NT2/D1 (cell line): ENCODE measurements at places on chromosomes 2 and 18.

- no peak for DNase-seq
Measured at GRCh38 chr2:112474844-112475486, 7.0 kb upstream of the TTL start.

GRCh38 chr2:222420508-222420907 lies 3.8 kb upstream of the SGPP2 start:
- DNase-seq, result no peak

DNA sequence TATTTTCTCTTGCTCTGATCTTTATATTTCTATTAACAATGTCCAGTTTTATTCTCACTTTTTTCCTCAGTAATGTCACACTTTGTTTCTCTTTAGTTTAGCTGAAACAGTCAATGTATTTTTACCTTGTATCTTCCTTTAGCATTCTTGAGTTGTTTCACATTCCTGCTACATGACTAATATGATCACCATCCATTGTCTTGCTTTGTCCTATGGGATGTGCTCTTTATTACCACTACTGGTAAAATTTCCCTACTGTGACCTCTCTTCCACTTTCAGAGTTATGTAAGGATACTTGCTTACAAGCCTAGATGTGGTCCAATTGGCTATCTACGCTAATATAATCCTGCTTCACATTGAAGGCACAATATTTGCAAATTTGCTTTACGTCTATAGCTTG lies 457.9 kb downstream of the PIK3C3 start:
- DNase-seq, result no peak

GRCh38 chr2:61811821-61812220 lies 42.0 kb downstream of the FAM161A start:
- no peak for DNase-seq

DNA sequence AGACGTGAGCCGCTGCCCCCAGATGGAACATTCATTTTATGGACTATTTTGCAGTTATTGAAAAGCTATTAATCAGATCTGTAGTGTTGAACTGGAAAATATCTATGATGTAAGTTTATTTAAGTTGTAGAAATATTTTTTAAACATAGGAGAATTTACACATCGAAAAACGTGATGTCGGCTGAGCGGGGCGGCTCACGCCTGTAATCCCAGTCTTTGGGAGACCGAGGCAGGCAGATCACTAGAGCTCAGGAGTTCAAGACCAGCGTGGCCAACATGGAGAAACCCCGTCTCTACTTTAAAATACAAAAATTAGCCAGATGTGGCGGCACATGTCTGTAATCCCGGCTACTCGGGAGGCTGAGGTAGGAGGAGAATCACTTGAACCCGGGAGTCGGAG lies 2.0 kb upstream of the TIA1 start:
- no peak for DNase-seq

GRCh38 chr2:8761529-8762164 lies 75.8 kb downstream of the KIDINS220 start:
- DNase-seq, result peak; percentile 35

- no peak for DNase-seq
Measured at GRCh38 chr18:43130716-43131260, 15.3 kb upstream of the RIT2 start.

DNA sequence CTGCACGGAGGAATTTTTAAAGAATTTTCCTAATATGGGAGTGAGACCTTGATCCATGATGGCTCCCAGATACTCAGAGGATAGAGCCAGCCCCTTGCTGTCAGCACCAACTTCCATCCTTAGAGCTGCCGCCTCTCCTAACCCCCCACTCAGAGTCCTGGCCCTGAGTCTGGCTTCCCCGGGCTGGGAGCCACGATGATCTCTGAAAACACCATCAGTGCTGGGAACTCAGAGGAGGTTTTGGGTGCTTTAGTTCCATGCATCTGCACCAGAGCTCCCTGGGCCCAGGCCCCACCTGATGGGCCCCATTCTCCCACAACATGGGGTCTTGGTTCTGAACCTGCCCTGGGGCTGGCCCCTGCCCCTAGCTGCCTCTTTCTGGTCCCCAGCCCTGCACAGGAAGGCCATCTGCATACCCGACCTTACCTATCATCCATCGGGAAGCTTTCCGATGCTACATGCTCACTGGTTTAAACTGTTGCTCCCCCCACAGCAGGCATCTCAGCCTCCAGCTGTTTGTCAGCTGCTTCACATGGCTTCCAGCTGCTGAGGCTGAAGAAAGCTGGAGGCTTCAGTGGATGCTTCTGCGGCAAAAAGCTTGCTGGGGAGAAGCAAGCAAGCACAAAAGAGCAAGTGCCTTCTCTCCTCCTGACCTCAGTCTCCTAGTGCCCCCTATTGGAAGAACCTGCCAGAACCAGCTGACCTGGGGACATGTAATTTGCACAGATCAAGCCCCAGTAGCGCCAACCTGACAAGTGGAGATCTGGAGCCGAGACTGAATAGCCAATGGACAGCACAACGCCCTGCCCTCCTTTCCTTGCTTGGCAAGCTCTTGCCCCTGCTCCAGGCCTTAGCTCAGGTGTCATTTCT lies 24.2 kb upstream of the RHOB start:
- DNase-seq, result no peak

- DNase-seq, result no peak
Measured at GRCh38 chr2:233598952-233599351, 18.5 kb upstream of the UGT1A8 start.

DNA sequence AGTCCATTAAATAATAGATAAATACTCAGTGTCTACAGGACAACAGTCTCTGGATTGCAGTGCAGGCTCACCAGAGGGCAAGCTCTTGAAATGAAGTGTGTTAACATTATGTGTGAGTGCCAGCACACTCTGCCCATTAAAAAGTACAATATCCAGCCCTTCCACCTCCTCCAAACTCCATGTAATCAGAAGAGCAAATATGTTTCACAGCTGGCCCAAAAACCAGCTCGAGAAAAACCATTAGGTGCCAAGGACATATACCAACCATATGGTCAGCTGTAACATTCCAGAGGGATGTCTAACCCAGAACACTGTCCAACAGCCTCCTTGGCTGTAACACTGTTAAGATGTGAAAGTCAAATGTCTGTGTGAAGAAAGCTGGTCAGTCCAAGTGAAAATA lies 112.2 kb downstream of the ZNF385B start:
- DNase-seq, result no peak

DNA sequence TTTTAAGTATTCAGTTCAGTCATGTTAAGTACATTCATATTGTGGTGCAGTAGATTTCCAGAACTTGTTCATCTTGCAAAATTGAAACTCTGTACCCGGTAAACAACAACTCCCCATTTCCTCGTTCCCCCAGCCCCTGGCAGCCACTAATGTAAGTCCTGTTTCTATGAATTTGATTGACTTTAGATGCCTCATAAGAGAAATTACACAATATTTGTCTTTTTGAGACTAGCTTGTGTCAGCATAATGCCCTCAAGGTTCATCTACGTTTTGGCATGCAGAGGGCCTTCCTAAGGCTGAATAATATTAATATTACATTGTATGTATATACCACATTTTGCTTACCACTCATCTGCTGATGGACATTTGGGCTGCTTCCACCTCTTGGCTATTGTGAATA lies 30.9 kb downstream of the METTL21A start:
- DNase-seq, result no peak

DNA sequence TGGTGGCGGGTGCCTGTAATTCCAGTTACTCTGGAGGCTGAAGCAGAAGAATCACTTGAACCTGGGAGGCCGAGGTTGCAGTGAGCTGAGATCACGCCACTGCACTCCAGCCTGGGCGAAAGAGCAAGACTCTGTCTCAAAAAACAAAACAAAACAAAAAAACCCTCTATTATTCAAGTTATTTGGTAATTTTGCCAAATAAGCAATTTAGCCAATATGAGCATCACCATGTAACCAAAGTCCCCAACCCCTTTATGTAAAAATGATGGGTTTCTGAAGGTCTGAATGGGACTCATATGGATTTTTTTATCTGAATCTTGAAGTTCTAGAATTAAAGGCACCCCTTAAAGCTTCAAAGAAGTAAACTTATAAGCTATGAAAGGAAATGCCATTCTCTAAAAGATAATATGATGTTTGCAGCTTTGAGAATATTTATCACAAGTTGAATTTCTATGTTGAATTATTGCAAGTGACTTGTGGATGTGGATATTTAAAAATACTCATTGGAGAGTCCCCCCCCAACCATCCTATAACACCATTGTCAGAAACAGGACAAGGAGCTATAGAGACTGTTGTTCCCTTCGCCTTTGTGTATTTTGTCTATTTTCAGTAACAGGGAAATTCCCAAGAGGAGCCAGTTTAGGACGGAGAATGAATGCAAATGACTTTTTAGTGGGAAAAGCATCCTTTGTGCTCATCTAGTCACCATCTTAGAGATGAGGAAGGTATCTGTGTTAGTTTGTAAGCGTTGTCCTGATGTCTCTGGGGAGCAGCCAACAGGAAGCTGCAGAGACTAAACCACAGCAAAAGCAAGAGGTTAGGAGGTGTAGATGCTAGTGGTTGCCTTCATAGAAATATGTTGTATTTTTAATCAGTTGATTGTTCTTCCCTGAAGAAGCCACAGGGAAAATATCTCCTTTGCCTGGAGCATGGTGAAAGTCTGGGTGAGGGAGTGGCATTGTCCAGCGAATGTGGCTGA lies 68.3 kb downstream of the TET3 start:
- no peak for DNase-seq

DNA sequence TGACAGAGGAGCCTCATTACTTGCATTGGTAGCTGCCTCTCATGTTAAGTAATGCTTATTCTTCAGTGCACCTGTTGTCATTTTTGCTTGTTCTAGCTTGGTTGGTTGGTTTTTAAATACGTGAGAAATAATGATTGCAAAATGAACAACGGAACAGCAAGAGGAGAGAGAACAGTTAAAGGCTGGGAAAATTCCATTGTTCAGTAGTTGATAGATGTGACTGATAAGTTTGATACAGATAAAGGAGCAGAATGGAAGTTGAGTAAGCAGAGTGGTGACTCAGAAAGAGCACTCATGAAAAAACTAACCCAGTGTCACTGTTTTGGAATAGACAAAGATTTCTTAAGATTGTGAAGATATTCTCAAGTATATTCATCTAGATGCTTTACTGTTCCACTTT lies 50.5 kb downstream of the MTA3 start:
- no peak for DNase-seq

GRCh38 chr2:118356051-118356450 lies 267.8 kb downstream of the INSIG2 start:
- no peak for DNase-seq

GRCh38 chr2:135590619-135591260 lies 59.5 kb downstream of the R3HDM1 start:
- no peak for DNase-seq
